ENCODE measurements at places on chromosomes 4 and X.
A peak's percentile ranks its signal among the peaks of the same experiment; 100 is the strongest.

DNA sequence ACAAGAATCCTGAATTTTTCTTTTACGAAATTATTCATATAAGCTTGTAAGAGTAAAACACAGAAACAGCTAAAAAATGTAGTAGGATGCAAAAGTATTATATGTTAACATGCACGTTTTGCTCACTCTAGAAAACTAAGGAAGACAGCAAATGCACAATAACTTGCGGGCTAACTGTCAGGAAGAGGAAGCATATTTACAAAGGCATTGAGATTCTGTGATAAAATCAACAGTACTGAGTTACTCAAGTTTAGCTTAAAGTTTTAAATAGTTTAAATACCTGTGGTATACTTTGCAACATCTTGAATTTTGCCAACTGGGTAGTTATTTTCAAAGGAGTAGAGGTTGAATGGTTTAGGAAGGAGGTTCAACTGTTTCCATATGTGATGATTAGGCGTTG is 37.0 kb downstream of the SH2D1A start:
- no peaks in the 10 kb centered on the region for H3K27me3 ChIP-seq
- DNase-seq = no peak
- H3K27ac ChIP-seq = no peak overlapping the region
- H3K4me1 ChIP-seq = no peaks in the 10 kb centered on the region
- H3K4me3 ChIP-seq = no peak overlapping the region

- no peak overlapping the region for H3K27ac ChIP-seq
- no peak for DNase-seq
- no peaks in the 10 kb centered on the region for H3K4me1 ChIP-seq
- no peaks in the 10 kb centered on the region for H3K27me3 ChIP-seq
- H3K36me3 ChIP-seq = no peaks in the 10 kb centered on the region
Observed at GRCh38 chrX:53347948-53348347, 66.6 kb upstream of the IQSEC2 start.

- peak; percentile 94 for DNase-seq
- H3K4me3 ChIP-seq = peak within 1 kb of the TSS; percentile 93
- peak within 1 kb of the TSS; percentile 90 for H3K27ac ChIP-seq
- H3K27me3 ChIP-seq = no peaks in the 10 kb centered on the region
- no peaks in the 10 kb centered on the region for H3K36me3 ChIP-seq
Observed at GRCh38 chr4:70839589-70840093, at the start of gene GRSF1. GRSF1 (minus strand) TSS chr4:70839890; CDS start chr4:70839827, 63 bp downstream.

DNA sequence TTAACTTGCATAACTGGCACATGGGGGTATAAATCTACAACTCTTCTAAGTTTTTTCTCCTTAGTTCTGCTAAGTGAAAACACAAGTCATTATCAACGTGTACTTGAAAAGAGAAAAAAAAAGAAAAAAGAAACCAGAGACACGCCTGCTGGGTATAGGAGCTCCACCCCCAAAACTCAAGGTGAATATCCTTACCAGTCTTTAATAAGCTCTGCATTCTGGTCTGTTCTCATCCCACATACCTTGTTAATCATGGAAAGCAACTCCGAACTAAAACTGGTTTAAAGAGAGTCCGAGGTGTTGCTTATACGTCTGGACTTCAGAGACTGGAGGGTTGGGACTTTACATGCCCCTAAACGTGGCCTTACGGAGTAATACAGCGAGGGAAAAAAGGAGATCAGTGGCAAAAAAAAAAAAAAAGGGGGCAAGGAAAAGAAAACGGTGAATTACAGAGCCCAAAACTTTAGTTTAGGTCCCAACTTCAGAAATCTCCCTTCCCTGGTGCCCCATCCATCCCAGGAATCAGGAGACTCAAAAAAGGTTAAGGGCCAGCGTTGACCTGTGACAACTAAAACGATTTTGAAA is 1.0 kb downstream of the PGRMC2 start:
- no peak for DNase-seq
- H3K27me3 ChIP-seq = no peaks in the 10 kb centered on the region
- H3K4me3 ChIP-seq = peak overlapping the region; percentile 77
- peaks cover 16% of the 10 kb centered on the region for H3K4me1 ChIP-seq
- peak overlapping the region; percentile 96 for H3K27ac ChIP-seq
- H3K36me3 ChIP-seq = no peaks in the 10 kb centered on the region

- no peak for DNase-seq
- H3K27ac ChIP-seq = no peak overlapping the region
- H3K4me3 ChIP-seq = no peak overlapping the region
- H3K36me3 ChIP-seq = no peaks in the 10 kb centered on the region
Observed at GRCh38 chr4:27173280-27173679, 312.6 kb downstream of the STIM2 start.
